ENCODE measurements at places on chromosomes 1 and 21. TPM values are rescaled to one million over a fixed set of nuclear protein-coding genes. Genes with fewer than 3 reads are reported as not detected.

Gene KIAA0040
- 39.4 TPM for total RNA-seq

Gene ILDR2
- total RNA-seq: 5.0 TPM

Gene ATP6V1G3
- total RNA-seq: not detected

Gene PRDM16
- not detected for total RNA-seq

Gene CHRM3
- total RNA-seq: 0.26 TPM

Gene BOLA1
- 26.7 TPM for total RNA-seq

Gene PIGC
- 11.3 TPM for total RNA-seq

Gene OLFML2B
- not detected for total RNA-seq

Gene WNT2B
- 0.48 TPM for total RNA-seq

Gene DNAI4
- 1.4 TPM for total RNA-seq

Gene BEND5
- total RNA-seq: 0.35 TPM

Gene PADI4
- total RNA-seq: 0.19 TPM

Gene ENSA
- 199 TPM for total RNA-seq

Gene NCF2
- 4.4 TPM for total RNA-seq

Gene PTCH2
- 0.64 TPM for total RNA-seq

Gene TNNI3K
- 1.2 TPM for total RNA-seq

Gene CD160
- not detected for total RNA-seq

Gene ANGPTL3
- not detected for total RNA-seq

Gene KRTAP11-1
- total RNA-seq: not detected

Gene KCNH1
- not detected for total RNA-seq

Gene NBPF15
- 55.9 TPM for total RNA-seq

Gene ARMH1
- total RNA-seq: 10.7 TPM

Gene KRTAP19-1
- not detected for total RNA-seq

Measured in activated T-helper 17 cell treated with anti-CD3 and anti-CD28 coated beads, Interleukin-2, amount 50 U/mL, for 72 hours (primary cell).